ENCODE measurements at places on chromosomes 4 and X. TPM values are rescaled to one million over a fixed set of nuclear protein-coding genes. Genes with fewer than 3 reads are reported as not detected.

GRCh38 chr4:78512357-78512920 lies 39.1 kb upstream of the ANXA3 start:
- DNase-seq = no peak

GRCh38 chr4:159516556-159517140 lies 413.8 kb downstream of the RAPGEF2 start:
- DNase-seq = no peak

- DNase-seq = no peak
These were observed 72.4 kb downstream of the PALLD start for GRCh38 chr4:168569066-168569930.

The YIPF6 gene
- 25.7 TPM for total RNA-seq

The SLC35A2 gene
- 12.2 TPM for total RNA-seq
